ENCODE measurements at places on chromosomes 3 and 15. TPM values are rescaled to one million over a fixed set of nuclear protein-coding genes. Genes with fewer than 3 reads are reported as not detected.

GRCh38 chr3:176739159-176739558 lies 458.1 kb downstream of the TBL1XR1 start:
- no peak for DNase-seq

DNA sequence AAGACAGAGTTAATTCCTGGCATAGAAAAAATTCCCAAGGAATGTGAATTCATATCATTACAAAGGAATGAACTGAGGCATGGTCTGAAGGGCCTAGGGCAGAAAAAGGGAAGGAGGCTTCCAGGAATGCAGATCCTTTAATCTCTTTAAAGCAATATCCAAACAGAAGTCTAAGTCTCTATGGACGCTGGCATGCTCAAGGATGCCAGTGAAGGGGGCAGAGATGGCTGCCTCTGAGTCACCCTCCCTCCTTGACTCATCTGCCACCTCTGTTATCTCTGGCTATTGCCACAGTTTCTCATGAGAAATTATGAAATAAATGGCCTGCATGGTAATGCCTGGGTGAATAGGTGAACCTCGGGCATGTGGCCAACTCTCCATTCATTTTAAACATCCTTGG lies 96.3 kb upstream of the BCL6 start:
- DNase-seq = no peak

- DNase-seq = no peak
These were observed 84.1 kb upstream of the ARHGEF3 start for GRCh38 chr3:56885879-56886278.

GRCh38 chr15:86915811-86916331 lies 836.2 kb downstream of the AGBL1 start:
- peak; percentile 20 for DNase-seq

- DNase-seq = no peak
These were observed 190.1 kb downstream of the ZIC4 start for GRCh38 chr3:147216143-147216673.

GRCh38 chr3:40939741-40940130 lies 259.6 kb upstream of the CTNNB1 start:
- DNase-seq = no peak

- DNase-seq = peak; percentile 41
These were observed at the start of gene CFAP100 for GRCh38 chr3:126394179-126394976. CFAP100 (plus strand) TSS chr3:126394909; CDS start chr3:126396001, 1,092 bp downstream.

- no peak for DNase-seq
These were observed 74.7 kb upstream of the CNTN4 start for GRCh38 chr3:2023959-2024358.

DNA sequence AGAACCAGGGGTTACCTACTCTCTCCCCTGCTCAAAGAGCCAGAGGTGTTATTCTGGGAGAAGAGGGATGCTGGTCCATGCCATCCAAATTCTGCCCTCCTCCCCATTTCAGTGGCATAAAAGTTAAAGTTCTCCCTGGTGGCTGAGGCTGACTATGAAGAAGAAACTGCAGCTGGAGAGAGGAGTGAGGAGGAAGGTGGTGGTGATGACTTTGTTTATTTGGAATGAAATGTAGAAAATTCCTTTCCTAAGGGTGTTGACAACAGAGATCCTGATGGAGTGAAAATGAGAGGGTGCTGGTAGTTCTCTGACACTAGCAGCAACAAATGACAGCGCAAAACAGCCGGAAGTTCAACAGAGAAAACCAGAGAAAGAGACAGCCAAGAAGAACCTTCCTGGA lies 100.4 kb downstream of the PCCB start:
- DNase-seq = no peak

DNA sequence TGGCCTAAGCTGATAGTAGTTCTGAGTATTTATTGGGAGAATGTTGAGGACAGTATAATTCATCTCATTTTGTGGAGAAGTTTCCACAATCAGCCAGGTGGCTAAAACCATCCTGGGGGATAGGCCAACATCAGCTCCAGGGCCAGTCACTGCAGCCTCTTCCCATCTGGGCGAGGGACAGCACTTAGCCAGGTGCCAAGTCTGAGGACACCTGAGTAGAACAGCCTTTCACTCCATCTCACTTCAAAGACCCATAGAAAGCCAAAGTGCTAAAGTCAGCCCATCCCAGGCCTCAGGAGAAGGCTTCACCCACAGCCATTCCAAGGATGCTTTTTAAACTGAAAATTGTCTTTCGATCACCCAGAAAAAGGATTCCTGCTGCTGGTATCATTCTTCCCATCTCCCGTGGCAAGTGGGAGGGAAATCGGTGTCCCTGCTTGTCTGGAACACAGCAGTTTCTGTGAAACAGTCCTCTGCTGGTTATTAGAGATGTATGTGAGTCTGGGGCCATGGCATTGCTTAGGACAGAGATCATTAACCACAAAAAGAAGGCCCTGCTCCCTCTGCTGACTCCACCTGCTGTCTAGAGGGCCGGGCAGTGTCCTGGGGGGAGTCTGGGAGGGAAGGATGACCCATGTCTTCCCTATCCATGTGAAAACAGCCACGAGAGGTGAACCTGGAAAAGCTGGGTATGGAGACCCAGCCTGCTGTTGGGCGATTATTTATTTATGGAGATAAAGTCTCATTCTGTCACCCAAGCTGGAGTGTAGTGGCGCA lies 9.6 kb downstream of the CALML4 start:
- no peak for DNase-seq

GRCh38 chr3:108552267-108553159 lies 36.7 kb downstream of the CIP2A start:
- DNase-seq = no peak

- DNase-seq = no peak
These were observed 443.2 kb upstream of the AZI2 start for GRCh38 chr3:28791713-28792255.

DNA sequence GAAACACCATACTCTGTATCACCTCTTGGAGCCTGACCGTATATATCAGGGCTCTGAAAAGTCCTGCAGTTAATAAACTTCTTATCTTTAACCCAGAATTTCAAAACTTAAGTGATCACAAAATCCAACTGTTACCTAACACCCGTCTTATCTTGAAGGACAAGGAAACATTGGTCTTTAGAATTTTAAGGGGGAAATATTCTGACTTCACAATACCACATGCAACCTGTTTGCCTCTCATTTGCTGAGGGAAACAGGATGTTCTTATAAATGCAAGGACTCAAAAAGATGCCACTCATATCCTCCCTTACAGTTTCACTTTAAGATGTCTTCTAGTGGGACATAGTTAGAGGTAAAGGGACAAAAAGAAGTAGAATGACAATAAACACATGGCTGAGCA lies 67.9 kb downstream of the CRTC3 start:
- no peak for DNase-seq

GRCh38 chr3:171126478-171127209 lies 100.1 kb upstream of the SLC2A2 start:
- DNase-seq = no peak

GRCh38 chr3:152628496-152628895 lies 206.4 kb upstream of the P2RY1 start:
- no peak for DNase-seq

DNA sequence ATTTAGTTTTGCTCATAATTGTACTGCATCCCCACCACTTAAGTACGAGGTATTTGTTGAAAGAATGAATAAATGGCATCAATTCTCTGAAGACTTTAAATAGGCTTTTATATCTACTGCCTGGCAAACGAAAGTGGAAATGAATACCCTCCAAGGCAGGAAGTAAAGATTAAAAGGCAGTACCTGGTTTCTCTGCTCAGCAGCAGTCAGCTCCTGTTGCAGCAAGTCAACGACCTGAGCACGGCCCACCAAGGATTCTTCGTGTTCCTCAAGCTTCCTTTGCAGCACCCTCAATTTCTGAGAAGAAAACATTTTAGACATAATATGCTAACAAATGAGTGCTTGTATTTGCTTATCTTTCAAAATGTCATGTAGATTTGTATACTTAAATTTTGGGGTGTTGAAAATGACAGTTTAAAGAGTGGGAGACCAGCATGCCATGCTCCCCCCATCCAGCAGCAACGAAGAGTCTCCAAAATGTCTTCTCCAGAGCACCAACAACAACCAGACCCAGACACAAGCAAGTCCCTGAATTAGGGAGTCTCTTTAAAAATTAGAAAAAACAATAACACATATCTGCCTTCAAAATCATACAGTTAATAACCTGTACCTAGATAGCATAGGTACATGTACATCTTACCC lies 31.2 kb downstream of the GOLGB1 start:
- no peak for DNase-seq

DNA sequence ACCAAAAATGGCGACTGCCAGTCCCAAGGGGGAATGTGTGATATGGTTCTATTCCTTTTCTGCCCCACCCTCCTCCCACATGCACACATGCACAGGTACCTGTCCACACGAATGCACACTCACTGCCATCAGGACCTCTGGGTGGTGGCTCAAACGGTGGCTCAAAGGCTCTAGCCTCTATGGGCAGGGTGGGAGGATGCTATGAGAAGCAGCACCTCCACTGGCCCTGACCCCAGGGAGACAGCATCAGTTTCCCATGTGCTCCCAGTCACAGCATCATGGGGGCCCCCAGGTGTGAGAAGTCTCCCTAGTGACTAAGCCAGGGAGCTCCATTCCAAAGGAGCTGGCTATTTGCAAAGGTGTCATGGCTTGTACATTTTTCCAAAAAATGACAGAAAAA lies 15.9 kb downstream of the SEMA3G start:
- DNase-seq = no peak

GRCh38 chr3:149688122-149688757 lies 30.4 kb upstream of the WWTR1 start:
- no peak for DNase-seq

GRCh38 chr3:59880717-59881116 lies 830.9 kb upstream of the CFAP20DC start:
- no peak for DNase-seq

DNA sequence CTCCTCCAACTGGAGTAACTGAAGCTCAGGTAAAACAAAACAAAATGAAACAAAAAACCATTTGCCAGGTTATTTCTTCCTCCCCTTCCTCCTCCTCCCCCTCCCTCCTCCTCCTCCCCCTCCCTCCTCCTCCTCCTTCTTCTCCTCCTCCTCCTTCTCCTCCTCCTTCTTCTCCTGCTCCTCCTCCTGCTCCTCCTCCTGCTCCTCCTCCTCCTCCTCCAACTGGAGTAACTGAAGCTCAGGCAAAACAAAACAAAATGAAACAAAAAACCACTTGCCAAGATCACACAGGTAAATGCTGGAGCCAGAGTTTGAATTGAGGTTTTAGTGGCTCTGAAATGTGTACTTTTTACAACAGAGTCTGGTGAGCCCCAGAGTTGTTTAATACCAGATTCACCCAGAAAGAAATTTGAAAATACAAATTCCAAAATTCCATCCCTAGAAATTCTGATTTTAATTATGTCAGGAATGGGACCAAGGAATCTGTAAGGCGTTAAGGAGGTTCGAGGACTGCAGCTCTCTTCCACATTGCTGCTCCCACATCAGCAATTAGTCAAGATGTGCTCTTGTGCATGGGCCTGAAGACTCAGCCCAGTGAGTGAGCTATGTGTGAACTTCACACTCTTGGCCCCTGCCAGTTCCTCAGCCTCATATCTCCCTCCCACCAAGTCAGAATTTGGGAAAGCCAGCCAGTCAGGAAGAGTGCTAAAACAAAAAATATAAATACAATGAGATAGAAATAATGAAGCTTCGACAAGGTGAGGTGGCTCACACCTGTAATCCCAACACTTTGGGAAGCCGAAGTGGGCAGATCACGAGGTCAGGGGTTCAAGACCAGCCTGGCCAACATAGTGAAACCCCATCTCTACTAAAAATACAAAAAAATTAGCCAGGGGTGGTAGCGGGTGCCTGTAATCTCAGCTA lies 31.6 kb upstream of the ZNF770 start:
- no peak for DNase-seq

GRCh38 chr3:131797776-131798175 lies 237.0 kb downstream of the CPNE4 start:
- no peak for DNase-seq

GRCh38 chr3:15110206-15110605 lies 11.3 kb upstream of the RBSN start:
- DNase-seq = no peak

DNA sequence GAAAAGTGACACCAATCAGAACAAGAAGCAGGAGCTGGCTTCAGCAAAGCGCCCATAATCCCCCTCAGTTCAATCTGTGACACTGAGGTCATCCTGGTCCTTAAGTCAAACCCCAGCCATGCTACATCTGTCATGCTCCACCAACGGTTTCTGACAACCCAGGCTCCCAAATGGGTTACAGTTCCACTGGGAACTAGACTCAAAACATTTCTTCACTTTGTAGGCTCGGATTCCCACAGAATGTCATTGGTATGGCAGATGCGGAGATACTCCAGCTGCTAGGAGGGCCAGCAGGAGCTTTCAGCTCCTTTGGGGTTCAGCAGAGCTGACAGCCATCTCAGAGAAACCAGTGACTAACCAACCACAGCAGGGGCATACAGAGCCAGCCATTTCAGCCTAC lies 48.9 kb downstream of the SUMF1 start:
- no peak for DNase-seq

- no peak for DNase-seq
These were observed 34.5 kb downstream of the POMGNT2 start for GRCh38 chr3:43071313-43071893.

DNA sequence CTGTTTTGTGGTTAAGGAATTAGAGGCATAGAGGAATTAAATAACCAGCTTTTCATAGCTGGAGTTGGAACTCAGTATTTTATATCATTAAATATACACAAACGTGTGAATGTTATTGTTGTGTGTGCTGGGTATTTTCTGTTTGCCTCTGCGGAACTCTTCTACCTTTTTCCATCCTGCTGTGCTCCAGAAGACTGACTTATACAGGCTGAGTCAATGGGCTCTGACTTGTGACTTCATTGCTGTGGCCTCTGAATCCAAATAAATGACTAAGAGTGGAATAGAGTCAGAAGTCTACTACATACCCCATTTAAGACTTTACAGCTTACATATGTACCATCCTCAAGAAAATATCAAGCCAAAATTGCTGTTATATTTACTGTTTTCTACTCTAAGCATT lies 17.6 kb downstream of the ARIH1 start:
- DNase-seq = no peak

GRCh38 chr3:40691452-40691861 lies 166.7 kb downstream of the ZNF621 start:
- DNase-seq = no peak

The UPK1B gene
- 1.1 TPM for total RNA-seq

The SH2D7 gene
- not detected for total RNA-seq

The TIMP4 gene
- 8.5 TPM for total RNA-seq

The SSUH2 gene
- 0.88 TPM for total RNA-seq

The PLCD1 gene
- total RNA-seq = 8.5 TPM

The SAMD7 gene
- not detected for total RNA-seq

The TMIE gene
- 0.55 TPM for total RNA-seq

The ZCWPW2 gene
- total RNA-seq = 2.3 TPM

The CCDC33 gene
- total RNA-seq = not detected

The CYP1A1 gene
- not detected for total RNA-seq

The FAM3D gene
- not detected for total RNA-seq

The DPPA2 gene
- not detected for total RNA-seq

The GABRB3 gene
- total RNA-seq = 2.7 TPM

The SPTSSB gene
- 0.11 TPM for total RNA-seq

The DAZL gene
- total RNA-seq = not detected

The TMEM207 gene
- not detected for total RNA-seq

The CELF6 gene
- 0.70 TPM for total RNA-seq

The SSR3 gene
- 231 TPM for total RNA-seq
